CD4-positive, alpha-beta T cell treated with Interleukin-21 for 1 hour (primary cell): ENCODE measurements at places on chromosomes 7 and 10.

GRCh38 chr7:32069116-32069650, 1.0 kb downstream of the PDE1C start:
- DNase-seq, result no peak

- no peak for DNase-seq
Observed at GRCh38 chr10:15181576-15182156, 13.2 kb upstream of the NMT2 start.

GRCh38 chr10:87702973-87703294, 43.3 kb downstream of the PAPSS2 start:
- DNase-seq, result no peak

DNA sequence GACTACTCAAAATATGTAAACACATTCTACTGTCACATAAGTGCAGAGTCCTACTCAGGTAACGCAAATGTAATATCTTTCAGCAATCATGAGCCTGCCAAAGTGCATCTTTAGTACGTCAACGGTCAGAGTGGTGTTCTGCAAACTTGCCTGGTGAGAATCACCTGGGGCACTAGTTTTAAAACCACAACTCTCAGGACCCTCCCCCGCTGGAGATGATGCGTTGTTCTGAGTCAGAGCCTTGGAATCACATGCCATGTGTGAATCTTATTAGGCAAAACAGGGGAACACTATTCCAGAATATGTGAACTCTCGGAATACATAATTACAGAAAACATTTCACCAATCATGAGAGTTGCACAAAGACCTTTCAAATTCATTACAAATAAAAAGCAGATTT, 115.7 kb downstream of the TPK1 start:
- no peak for DNase-seq

GRCh38 chr7:116772423-116772863, 89.9 kb upstream of the CAPZA2 start:
- DNase-seq, result no peak

GRCh38 chr10:75651417-75651816, 220.0 kb downstream of the LRMDA start:
- DNase-seq, result no peak

GRCh38 chr7:23603632-23604295, 6.6 kb downstream of the CCDC126 start:
- no peak for DNase-seq

- DNase-seq, result no peak
Observed at GRCh38 chr7:25908154-25908949, 243.6 kb upstream of the NFE2L3 start.

GRCh38 chr10:124236816-124237215, 143.4 kb upstream of the CHST15 start:
- DNase-seq, result no peak

GRCh38 chr10:80429521-80429973, 21.2 kb downstream of the PRXL2A start:
- no peak for DNase-seq

GRCh38 chr10:69439813-69440506, 11.3 kb upstream of the TSPAN15 start:
- no peak for DNase-seq

DNA sequence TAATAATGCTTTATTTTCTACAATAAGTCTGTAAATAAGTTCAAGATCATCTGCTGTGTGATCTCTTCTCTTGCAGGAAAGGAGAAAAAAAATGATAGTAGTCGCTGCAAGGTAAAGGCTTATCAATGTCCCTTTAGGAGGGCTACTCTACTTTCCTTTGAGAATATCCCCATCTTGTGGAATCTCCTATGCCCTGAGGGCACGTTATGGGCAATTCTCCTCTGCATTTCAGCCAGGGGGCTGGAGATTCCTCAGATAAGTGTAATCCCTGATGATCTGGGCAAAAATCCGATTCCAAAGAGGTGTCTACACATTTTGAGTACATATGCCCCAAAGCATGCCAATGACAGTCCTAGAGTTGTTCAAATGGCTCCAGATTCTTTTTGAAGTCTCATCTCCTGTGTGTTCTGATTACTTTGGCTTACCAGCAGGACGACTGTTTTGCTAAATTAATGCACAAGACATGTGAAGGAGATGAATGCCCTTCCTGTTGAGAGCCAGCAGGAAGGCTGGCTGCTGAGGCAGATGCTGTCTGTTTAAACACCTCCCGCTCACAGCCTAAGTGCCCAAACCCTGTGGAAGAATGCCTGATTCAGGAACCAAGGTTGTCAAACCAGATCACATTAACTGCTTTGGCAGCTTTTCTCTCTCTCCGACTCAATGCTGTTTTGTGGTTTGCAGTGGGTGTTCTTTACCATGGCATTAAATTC, 171.2 kb upstream of the COL1A2 start:
- no peak for DNase-seq

- peak; percentile 93 for DNase-seq
Observed at GRCh38 chr10:119268871-119269506, 61.6 kb downstream of the GRK5 start.

GRCh38 chr10:126021833-126022500, 125.6 kb downstream of the FANK1 start:
- no peak for DNase-seq

DNA sequence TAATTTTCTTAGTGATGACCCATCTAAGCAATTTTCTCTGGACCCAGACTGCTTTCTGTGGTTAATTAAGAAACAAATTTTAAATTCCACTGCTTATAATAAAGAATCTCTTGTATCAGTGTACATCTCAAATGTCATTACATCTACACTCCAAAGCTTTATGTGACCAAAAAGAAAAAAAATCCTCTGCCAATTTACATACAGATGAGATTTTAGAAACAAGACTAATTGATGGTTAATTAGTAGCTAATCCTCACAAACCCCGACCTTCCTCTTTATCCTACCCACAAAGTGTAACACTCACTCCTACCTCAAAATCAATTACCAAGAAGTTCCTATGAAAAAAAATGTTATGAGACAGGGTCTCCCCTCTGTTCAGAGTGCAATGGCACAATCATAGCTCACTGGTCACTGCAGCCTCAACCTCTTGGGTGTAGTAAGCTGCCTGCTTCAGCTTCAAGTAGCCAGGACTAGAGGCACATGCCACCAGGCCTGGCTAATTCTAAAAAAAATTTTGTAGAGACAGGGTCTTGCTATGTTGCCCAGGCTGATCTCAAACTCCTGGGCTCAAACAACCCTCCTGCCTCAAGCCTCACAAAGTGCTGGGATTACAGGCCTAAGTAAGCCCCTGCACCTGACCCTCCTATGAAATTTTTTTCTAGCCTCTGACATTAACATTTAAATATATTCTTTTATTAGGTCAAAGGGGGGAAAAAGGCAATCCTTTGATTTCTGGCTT, 14.8 kb downstream of the KIF5B start:
- DNase-seq, result no peak

DNA sequence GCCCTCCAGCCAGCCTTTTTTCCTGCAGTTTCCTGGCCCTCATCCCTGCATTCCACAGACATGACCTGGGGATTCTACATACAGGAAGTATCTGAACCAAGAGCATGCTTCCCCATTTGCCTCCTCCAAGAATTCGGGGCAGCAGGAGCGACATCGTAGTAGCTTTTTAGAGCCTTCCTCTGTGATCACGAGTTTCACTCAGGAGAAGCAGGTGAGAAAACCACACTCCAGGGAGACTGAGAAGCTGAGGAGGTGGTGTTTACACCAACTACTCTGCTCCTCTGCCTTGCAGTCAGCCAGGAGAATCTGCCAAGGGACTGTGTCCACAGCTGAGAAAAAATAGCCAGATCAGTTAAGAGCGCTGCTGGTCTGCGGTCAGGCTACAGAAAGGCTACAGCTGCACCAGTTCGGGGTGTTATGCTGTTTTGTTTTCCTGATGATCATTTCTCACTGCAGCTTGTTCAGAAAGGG, 54.1 kb downstream of the HSPA12A start:
- no peak for DNase-seq

GRCh38 chr10:4541292-4541691, 284.7 kb upstream of the AKR1E2 start:
- no peak for DNase-seq

- DNase-seq, result no peak
Observed at GRCh38 chr7:31805209-31805818, 118.3 kb downstream of the PPP1R17 start.

DNA sequence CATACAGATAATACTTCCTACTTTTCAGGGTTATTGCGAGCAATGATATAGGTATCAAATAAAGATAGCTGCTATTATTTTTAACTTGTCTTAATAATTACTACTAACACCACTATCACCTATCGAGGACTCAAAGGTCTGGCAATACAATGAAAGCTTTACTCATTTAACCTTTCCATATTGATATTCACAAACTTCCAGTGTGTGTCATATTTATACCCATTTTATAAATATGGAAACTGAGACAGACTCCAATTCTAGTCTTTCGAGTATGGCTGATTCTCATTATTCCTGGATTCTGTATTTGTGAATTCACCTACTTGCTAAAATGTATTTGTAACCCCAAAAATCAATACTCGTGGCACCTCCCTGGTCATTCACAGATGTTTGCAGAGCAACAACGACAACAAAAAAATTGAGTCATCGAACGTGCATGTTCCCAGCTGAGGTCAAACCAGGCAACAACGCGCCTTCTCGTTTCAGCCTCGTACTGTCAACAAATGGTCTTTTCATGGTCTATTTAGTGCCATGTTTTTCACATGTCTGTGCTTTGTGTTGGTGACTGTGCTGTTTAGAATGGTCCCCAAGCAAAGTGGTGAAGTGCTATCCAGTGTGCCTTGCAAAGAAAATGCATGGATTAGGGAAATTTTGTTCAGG, 51.7 kb downstream of the SMURF1 start:
- DNase-seq, result no peak

GRCh38 chr10:29725133-29725720, 90.5 kb upstream of the SVIL start:
- no peak for DNase-seq

DNA sequence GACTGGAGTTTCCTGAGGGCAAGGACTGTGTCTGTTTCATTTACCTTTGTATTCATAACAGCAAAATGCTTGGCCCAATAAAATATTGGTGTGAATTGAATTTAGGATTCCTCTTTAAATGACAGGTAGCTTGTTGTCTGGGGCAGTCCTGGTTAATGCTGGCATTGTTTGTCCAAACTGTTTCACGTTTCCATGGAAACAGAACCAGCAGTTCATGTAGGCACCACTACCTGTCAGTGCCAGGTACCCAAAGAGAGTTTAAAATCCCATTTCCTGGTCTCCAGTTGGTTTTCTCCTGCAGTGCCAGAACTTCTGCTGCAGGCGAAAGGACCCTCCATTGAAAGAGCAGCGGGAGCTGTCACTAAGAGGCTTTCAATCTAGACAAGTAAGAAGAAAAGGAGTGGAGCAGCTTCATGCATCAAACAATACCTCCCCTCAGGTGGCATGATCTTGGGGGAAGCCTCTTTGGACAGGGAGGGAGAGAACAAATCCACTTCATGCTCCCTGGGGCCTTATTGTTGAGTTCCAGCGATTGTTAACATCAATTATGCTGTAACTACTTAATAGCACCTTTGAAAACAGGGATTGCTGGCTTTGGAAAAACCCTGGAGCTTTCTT, 109.6 kb downstream of the KIF20B start:
- DNase-seq, result no peak

DNA sequence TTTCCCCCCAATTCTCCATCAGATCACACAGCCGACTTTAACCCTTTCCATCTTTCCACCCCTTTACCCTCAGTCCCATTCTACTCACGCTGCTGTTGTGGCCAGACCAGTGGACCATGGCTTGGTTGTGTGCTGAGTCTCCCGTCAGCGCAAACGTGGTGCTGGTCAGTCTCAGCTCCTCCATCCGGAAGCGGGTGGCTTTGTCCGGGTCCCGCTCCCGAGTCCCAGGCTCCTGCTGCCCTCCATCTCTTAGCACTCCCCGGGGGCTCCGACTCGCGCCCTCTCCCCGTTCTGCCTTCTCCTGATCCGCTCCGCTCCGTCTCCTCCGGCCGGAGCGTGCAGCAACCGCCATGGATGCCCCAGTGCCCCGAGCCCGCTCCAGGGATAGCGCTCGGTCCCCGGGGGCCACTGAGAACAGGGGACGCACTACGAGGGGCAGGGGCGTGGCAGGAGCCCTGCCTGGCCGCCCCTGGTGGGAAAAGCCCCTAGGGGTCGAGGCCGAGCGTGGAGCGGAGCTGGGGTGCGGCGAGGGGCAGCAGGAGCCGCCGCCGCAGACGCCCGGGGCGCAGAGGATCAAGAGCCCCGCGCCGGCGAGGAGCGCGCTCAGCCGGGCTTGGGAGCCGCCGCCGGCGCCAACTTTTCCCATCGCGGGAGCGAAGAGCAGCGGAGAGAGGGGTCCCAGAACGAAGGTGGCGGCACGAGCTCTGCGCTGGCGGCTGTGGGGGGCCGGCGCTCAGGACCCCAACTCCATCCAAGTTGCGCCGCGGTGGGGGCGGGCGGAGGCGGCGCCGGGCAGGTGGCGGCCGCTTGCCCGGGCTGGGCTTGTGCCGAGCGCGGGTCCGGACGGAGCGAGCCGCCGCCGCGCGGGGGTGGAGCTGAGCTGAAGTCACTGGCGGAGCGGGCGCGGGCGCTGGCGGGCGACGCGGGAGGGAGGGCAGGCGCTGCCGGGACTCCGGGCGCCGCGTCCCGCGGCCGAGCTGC, at the start of gene SORCS1:
Gene SORCS1 (minus strand): TSS at position 826 of the 981 bp plus-strand sequence.
- no peak for DNase-seq

- DNase-seq, result no peak
Observed at GRCh38 chr10:76558586-76558985, 1079.0 kb downstream of the KCNMA1 start.

DNA sequence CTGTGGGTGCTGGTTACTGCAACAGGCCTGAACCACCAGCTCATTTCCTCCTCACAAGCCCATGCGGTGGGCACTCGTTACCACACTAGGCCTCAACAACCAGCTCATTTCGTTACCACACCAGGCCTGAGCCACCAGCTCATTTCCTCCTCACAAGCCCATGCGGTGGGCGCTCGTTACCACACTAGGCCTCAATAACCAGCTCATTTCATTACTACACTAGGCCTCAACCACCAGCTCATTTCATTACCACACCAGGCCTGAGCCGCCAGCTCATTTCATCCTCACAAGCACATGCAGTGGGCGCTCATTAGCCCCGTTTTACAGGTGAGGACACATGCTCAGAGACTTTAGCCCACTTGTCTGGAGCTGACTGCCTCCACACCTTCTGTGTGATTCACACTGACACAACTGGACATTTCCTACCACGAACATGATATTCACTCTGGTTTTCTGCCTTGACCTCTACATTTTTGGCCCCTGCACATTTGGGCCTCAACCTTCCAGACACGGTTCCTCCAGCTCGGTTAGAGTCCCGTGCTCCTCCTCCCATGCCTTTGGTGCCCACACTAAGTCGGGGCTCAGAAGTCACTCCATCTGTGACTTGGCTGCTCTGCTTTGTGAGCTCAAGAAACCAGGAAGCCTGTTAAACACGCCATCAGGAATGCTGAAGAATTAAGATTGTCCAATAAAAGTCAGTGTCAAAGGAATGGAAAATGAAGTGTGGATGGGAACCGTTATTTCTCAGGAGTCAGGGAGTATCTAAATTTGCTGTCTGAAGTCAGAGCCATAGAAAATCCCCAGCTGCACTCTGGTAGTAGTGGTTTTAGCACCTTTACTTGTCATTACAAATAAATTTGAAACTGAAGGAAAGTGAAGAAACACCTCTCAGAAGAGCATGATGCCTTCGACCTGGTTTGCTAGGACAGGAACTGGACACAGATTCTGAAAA, 55.8 kb upstream of the LANCL2 start:
- DNase-seq, result peak; percentile 69

GRCh38 chr7:118005026-118005425, 131.8 kb upstream of the CTTNBP2 start:
- no peak for DNase-seq

- DNase-seq, result no peak
Observed at GRCh38 chr7:94908323-94909178, 1.2 kb downstream of the PPP1R9A start.

GRCh38 chr10:19816411-19817230, at the start of gene PLXDC2:
Gene PLXDC2 (plus strand): TSS chr10:19816432.
- DNase-seq, result no peak

- DNase-seq, result peak; percentile 44
Observed at GRCh38 chr10:80530251-80530650, 7.5 kb upstream of the SH2D4B start.
